ENCODE measurements at places on chromosomes 6 and 20.

- DNase-seq = no peak
Observed at GRCh38 chr20:57384953-57385761, 6.0 kb upstream of the RBM38 start.

GRCh38 chr20:62709537-62709905, 885 bp downstream of the NTSR1 start:
- DNase-seq = no peak

DNA sequence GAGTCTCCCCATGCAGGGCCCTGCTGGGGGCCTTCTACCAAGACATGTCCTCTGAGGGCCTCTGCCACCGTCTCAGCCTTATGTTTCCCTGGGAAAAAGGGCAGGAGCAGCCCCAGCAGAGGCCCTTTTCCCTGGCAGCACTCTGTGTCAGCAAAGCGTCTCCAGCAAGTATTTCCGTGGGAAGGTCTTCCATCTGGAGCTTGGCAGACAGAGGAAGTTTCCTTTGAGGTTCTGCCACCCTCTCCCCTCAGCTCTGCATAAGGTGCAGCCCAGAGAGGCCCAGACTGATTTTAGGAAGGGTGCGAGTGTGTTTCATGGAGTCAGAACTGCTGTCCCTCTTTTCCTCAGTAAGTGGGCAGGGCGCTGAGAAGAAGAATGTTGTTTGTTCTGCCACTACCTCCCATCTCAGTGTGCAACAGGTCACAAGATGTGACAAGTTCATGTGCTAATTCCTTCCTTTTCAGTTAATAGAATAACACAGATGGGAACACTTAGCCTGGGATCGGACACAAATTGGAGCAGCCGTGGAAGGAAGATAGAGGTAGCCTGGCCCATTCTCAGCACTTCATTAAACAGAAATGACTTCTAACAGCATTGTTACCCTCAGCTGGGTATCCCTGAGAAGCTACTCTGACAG, 784.4 kb downstream of the MAFB start:
- DNase-seq = no peak

- no peak for DNase-seq
Observed at GRCh38 chr20:22575737-22576136, 8.6 kb downstream of the FOXA2 start.

GRCh38 chr20:1500496-1500895, 9.3 kb upstream of the SIRPB2 start:
- no peak for DNase-seq

GRCh38 chr6:29414588-29414987, at the start of gene OR12D1:
OR12D1 (plus strand) TSS chr6:29414928.
- DNase-seq = no peak

DNA sequence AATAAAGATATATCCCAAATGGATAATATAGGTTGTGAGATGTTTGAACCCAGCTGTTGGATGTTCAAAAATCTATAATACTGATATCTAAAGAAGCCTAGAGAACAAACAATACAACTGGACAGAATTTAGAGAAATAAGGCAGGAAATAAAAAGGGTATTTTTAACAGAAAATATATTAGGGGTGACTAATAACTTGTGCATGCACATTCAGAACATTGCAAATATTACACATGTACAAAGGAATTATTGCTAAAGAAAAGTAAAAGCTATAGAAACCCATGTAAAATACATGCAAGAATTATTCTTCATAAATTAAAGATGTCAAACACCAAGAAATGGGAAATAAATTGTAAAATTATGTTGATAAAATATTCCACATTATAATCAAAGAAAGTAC, 32.7 kb upstream of the HCRTR2 start:
- no peak for DNase-seq

DNA sequence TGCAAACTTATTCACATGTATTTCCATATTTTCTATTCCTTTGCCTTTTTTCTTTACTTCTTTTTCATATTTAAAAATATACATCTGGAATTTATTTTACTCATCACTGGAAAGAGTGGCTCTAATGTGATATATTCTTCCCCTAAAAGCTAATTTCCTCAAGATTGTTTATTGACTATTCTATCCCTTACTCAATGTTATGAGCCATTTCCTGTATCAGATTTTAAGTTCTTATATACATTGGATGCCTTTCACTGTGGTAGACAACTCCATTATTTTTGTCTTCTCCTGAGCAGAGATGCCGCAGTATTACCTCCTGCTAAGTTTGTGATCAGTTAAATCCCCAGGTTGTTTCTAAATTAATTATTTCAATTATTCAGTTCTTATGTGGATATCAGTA, 418.4 kb upstream of the JAG1 start:
- DNase-seq = no peak

GRCh38 chr6:139730340-139730974, 356.0 kb upstream of the CITED2 start:
- DNase-seq = no peak

- DNase-seq = no peak
Observed at GRCh38 chr6:135060076-135060475, 5.5 kb upstream of the HBS1L start.

DNA sequence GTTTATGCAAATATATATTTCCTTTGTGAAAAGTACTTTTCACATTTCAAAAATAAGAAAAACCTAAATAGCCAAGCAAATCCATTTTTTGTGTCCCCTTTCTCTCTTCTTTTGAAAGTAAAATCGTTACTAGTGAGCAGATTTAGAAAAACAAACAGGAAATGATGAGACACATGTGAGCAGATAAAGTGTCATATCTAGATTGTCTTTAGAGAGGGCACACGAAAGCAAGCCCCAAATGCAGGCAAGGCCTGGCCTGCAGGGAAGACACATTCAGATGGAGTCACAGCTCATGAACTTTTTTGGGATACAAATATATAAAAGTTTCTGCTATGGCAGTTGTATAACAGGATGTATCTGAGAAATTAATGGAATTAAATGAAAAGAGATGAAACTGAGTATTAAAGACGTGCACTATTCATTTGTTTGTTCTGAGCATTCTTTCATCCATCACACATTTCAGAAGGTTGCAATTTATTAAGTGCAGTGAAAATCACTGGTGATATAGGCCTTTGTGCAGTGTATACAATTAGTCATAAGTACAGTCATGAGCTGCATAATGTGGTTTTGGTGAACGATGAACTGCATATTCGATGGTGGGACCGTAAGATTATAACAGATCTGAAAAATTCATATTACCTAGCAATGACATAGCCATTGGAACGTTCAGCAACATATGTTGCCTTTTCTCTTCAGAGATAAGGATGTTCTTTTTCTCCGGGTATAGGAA, 101.4 kb downstream of the PACRG start:
- peak; percentile 13 for DNase-seq

GRCh38 chr6:147750413-147750812, 241.9 kb downstream of the SAMD5 start:
- no peak for DNase-seq

GRCh38 chr20:33278700-33279099, 4.3 kb upstream of the BPIFB1 start:
- no peak for DNase-seq

- peak; percentile 20 for DNase-seq
Observed at GRCh38 chr20:2217857-2218539, 77.8 kb upstream of the TGM3 start.

- no peak for DNase-seq
Observed at GRCh38 chr6:111978532-111979149, 75.3 kb upstream of the CCN6 start.

- no peak for DNase-seq
Observed at GRCh38 chr6:125303512-125303854, 1.7 kb upstream of the HDDC2 start.

GRCh38 chr6:83546636-83547035, 34.3 kb downstream of the PRSS35 start:
- no peak for DNase-seq

DNA sequence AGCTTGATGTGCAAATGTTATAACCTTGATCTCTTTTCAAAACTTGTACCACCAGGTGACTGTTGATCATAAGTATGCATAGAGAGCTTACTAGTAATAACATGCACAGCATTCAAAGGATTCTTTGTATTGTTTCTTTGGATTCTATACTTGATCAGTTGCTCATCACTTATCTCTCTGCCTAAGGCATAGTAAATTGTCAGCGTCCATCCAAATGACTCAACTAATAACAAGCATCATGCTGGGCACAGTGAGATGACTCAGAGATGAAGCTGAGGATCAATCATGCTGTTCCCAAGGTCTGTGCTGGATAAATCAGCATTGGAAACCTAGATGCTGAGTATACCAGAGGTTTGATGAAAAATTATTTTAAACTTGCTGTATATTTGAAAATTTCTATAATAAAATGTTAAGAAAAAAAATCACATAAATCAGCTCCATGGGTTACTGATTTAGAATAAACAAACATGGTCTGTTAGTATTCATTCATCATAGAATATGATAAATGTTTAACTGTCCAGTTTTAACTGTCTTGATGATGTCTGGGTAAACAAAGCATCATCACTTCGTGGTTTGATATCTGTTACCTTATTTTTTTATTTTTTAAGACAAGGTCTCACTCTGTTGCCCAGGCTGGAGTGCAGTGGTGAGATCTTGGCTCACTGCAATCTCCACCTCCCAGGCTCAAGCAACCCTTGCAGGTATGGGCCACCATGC, 45.6 kb upstream of the SGK1 start:
- DNase-seq = peak; percentile 21

GRCh38 chr20:17595856-17596255, 26.0 kb downstream of the DSTN start:
- no peak for DNase-seq

GRCh38 chr20:13120471-13120870, 100.6 kb upstream of the ISM1 start:
- no peak for DNase-seq

All from activated CD4-positive, alpha-beta T cell treated with anti-CD3 and anti-CD28 coated beads, Interleukin-2, Interleukin-6, amounts not matched to agents 100 ng/mL and 50 ng/mL, durations not matched to agents 16 hours and 8 hours (primary cell).